EH (cell line): ENCODE measurements at places on chromosomes 7 and 10.

- peak; percentile 97 for DNase-seq
Observed at GRCh38 chr7:6443372-6443941, 4.3 kb downstream of the DAGLB start.

- DNase-seq = no peak
Observed at GRCh38 chr10:32971536-32972091, 13.6 kb upstream of the ITGB1 start.

- DNase-seq = no peak
Observed at GRCh38 chr10:91879515-91880170, 29.6 kb downstream of the FGFBP3 start.

GRCh38 chr10:128173386-128173785 lies 47.2 kb upstream of the MKI67 start:
- peak; percentile 42 for DNase-seq

- no peak for DNase-seq
Observed at GRCh38 chr10:102650655-102651454, 6.6 kb downstream of the TRIM8 start.

- peak; percentile 69 for DNase-seq
Observed at GRCh38 chr7:137850571-137850970, 3.8 kb upstream of the DGKI start.

GRCh38 chr7:64463636-64464375 lies 99.1 kb downstream of the ZNF680 start:
- DNase-seq = peak; percentile 13

- no peak for DNase-seq
Observed at GRCh38 chr7:52708846-52709245, 326.6 kb upstream of the POM121L12 start.

GRCh38 chr10:125768219-125768855 lies 7.3 kb downstream of the MMP21 start:
- peak; percentile 19 for DNase-seq

GRCh38 chr10:106395041-106395749 lies 769.3 kb downstream of the SORCS1 start:
- peak; percentile 37 for DNase-seq

DNA sequence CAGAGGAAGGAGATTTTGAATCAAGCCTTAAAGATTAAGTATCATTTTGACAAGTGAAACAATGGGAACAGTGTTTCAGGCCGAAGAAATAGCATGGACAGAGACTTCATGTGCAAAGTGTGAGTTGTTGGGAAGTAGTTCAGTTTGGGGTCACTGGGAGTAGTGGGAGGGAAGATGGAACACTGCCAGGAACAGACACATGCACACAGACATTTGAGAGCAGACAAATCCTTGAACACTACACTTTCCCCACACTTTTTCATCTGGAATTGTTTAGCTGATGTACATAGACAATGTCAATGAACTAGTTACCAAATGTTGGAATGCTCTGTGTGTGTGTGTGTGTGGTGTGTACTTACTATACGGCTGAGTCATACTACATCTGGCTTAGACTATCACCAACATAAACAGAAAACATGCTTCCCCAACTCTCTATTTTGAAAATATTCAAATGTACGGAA lies 52.4 kb upstream of the LRRC17 start:
- peak; percentile 84 for DNase-seq

DNA sequence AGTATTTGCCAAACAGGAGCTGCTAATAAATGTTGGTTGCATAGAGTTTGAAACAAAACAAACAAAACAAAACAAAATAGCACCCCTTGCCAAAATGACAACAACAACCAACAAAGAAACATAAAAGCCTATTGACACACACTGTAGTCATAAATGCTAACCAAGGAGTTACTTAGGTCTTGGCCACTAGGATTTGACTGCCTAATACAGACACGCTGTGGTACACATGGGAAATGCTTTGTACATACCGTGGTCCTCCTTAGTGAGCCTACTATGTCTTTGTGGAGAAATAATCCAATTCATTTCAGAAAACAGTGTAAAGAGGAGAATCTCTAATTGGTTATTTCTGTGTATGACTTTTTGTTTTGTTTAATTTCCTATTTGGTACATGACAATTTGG lies 53.2 kb upstream of the MTPN start:
- DNase-seq = no peak

DNA sequence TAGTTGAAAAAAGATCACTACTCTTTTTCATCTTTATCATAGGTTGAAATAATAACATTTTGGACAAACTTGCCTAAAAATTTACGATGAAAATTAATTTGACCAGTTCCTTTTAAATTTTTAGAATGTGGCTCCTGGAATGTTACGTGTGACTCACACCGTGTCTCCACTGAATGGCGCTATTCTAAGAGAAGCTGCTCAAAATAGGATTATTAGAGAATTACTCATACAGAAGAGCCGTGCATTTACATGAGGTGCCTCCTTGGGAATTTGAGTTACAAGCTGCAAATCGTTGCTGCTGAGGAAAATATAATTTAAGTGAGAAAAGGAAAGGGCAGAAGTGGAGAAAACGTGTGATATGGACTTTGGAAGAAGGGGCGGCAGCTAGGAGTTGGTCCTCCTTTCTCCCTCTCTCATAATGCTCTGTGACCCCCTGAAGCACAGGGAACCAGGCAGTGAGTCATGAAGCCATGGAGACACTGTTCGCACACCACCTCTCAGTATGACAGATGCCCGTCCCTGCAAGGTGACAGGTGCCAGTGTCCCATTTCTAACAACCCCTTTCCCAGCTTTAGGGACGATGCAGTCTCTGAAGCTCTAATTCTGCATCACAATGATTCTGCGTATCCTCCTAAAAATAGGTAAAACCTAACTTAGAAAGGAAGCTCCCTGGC lies 323.2 kb upstream of the COBL start:
- no peak for DNase-seq

- peak; percentile 70 for DNase-seq
Observed at GRCh38 chr10:68301790-68302502, 29.9 kb upstream of the HNRNPH3 start.

GRCh38 chr7:95476072-95476847 lies 9.5 kb upstream of the ASB4 start:
- DNase-seq = no peak

- DNase-seq = no peak
Observed at GRCh38 chr10:75431180-75432111, at the start of gene LRMDA. Gene LRMDA, plus strand, starts transcription at chr10:75431624.

GRCh38 chr7:68401313-68401712 lies 1197.0 kb upstream of the AUTS2 start:
- no peak for DNase-seq

DNA sequence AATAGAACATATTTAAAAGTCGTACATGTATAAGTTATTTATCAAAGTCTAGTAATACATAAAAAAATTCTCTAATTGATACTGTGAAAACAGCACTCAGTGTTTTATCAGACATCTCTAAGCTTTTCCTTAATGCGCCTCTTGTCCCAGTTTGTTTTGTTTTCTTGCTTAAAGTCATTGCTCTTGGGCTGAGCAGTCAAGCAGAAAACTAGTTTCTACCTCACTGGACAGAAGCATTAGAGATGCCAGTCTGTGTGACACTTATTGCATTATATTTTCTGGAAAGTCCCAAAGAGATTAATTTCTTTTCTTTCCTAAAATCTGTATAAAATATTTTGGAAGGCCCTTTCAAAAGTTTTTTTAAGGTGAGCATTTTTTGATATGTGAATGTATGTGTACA lies 236.2 kb downstream of the PCLO start:
- no peak for DNase-seq

- no peak for DNase-seq
Observed at GRCh38 chr7:151373599-151373998, 32.0 kb downstream of the NUB1 start.

- no peak for DNase-seq
Observed at GRCh38 chr10:80416479-80417098, 8.2 kb downstream of the PRXL2A start.

DNA sequence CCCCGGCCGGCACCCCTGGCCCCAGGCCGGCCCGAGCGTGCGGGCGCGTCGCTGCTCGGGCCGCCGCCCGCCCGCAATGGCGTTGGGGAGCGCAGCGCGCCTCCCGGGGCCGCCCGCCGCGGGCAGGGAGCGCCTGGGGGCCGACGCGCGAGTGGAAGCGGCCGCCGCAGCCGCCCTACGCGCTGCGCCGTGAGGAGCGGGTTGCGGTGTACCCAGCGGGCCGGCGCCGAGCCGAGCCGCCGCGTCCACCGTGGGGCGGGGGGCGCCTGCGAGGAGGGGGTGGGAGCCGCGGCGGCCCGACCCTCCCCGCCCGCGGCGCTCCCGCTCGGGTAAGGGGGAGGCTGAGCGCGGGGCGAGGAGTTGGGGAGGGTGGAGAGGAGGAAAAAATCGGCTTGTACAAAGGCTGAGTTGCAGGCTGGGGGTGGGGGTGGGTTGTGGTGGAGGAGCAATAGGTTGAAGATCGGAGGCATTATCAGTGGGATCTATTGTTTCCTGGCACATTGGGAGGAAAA lies 473 bp downstream of the PPP1R9A start:
- DNase-seq = peak; percentile 3

- DNase-seq = peak; percentile 18
Observed at GRCh38 chr10:73597346-73597745, 6.2 kb upstream of the USP54 start.

GRCh38 chr10:110918269-110918642 lies 724 bp downstream of the BBIP1 start:
- peak; percentile 98 for DNase-seq

GRCh38 chr10:96585736-96586418 lies 935 bp downstream of the TM9SF3 start:
- peak; percentile 20 for DNase-seq

DNA sequence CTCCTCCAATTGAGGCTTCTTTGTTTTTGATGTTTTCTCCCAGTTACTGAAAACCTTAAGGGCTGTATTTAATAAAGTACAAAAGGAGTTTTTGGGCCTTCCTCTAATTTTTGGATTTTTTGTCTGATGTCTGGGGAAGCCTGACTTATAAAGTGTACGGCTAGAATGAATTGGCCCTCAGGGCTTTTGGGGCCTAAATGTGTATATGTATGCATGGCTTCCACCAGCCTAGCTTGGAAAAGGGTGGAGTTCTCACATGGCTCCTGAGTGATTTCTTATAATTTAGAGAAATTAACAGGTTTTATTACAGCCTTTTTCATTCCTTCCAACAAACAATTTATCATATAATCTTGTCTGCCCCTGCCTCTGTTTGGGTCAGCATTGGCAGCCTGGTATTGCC lies 10.4 kb upstream of the TBATA start:
- no peak for DNase-seq
